ENCODE measurements at places on chromosomes 13 and 19.

DNA sequence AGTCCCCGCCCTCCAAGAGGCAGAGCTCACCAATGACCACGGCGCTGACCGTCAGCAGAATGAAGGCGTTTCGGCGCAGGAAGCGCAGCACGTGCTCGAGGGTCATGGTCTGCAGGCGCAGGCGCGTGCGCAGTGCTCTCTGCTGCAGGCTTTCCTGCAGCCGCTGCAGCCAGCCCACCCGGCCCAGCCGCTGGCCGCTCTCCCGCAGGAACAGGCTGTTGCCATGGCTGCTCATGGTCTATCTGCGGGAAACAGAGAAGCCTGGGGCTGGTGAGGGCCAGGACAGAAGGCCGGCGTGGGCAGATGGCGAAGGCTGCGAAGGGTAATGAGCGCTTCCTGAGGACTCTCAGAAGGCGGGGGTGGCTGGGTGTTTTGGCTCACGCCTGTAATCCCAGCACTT is 7.0 kb downstream of the SLC1A6 start:
- DNase-seq = no peak

DNA sequence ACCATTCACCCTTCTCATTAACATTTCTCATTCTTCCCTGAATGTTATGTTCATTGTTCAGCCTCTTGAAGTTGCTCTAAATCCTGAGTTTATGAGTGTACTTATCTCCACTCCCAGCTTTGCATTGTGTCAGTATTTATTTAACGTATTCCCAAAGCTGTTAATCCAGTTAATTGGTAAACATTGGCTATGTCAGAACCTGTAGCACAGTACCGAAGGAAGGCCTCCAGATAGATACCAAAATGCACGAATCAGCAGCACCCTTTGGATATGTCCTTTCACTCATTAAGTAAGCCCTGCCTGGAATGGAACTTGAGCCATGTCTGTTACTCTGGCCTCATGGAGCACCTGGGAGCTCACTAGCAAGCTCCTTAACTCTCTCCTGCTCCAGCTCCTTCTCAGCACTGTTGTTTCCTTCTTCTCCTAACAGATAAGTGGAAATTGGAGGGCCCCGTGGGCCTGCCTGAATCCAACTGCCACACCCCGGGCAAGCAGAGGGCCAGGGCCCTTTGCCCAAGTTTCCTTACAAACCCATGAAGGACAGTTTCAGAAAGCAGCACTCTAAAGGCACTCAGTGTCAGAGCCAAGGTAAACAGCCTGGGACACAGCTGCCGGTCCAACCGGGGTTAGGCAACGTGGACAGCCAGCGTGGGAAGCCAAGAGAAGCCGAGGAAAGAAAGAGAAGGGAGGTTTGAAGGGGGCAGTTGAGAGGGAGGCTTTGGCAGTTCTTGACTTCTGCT is 155.0 kb upstream of the SERP2 start:
- peak; percentile 75 for DNase-seq

GRCh38 chr19:2171349-2172145 is 7.8 kb downstream of the DOT1L start:
- no peak for DNase-seq

- no peak for DNase-seq
Measured at GRCh38 chr19:5838353-5839064, 993 bp downstream of the FUT6 start.

- DNase-seq = no peak
Measured at GRCh38 chr13:35598233-35598632, 121.7 kb upstream of the MAB21L1 start.

- DNase-seq = no peak
Measured at GRCh38 chr19:45716359-45717130, 14.2 kb downstream of the FBXO46 start.

DNA sequence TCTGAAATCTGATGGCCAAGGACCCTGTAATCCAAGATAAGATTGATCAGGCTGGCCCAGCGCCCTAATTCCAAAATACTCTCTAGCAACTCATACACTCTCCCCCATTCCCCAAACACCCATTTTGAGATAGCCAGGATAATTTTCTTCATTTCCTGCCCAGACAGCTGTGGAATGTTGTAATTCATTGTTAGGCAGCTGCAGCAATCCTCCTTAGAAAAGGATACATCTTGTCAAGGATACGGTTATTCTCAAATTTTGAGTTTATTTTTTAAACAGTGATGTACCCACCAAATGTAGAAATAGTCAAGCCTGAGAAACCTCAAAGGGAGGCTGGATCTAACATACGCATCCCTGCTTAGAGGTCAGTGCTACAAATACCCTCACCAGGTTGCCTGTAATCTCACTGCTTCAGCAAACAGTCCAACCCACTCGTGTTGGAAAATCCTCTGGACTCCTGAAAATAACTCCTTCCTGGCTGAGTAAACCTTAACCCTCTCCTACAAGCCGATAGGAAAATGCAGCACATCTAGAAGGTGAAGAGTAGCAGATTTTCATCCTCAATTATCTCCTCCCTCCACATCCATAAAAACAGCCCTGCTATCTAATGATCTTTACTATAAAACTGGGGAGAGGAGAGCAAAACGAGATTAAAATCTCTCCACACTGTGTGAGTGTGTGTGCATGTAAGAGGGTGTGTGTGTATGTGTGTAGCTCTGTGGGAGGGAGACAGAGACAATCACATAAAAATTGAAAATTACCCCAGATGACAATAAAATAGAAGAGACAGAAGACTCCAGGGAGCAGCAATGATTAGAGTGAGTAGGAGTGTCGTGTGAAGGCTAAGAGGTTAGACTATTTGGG is 683.1 kb downstream of the DIAPH3 start:
- DNase-seq = no peak

DNA sequence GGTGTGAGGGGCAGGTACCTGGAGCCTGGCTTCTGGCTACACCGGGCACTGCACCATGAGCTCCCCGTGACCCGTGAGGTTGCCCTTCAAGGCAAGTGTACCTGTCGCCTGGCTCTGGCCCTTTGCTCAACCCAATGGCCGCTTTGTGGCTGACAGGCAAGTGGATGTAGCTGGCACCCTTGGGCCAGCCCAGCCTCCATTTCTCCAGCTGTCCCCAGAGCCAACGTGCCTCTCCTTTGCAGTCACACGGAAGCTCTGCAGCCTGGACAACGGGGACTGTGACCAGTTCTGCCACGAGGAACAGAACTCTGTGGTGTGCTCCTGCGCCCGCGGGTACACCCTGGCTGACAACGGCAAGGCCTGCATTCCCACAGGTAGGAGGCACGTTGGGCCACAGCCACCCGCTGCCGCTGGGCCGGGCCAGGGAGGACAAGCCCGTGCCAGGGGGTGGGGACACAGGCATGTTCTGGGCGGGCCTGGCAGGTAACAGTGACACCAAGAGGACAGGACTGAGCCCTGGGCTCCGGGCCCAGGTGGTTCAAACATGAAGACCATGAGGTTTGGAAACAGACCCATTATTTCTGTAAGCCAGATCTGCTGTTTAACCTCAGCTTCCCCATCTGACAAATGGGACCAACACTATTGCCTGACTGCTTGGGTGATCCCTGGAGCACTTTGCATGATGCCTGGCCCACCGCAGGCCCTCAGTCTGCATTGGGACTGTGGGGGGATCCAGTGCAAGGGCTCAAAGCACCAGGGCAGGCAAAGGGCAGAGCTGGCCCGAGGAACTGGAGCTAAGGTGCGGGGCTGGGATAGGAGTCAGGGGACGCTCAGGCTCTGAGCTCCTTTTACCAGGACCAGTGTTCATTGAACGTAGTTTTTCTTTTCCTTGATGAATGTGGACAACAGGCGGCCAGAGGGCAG is 17.5 kb upstream of the PROZ start:
- DNase-seq = no peak

DNA sequence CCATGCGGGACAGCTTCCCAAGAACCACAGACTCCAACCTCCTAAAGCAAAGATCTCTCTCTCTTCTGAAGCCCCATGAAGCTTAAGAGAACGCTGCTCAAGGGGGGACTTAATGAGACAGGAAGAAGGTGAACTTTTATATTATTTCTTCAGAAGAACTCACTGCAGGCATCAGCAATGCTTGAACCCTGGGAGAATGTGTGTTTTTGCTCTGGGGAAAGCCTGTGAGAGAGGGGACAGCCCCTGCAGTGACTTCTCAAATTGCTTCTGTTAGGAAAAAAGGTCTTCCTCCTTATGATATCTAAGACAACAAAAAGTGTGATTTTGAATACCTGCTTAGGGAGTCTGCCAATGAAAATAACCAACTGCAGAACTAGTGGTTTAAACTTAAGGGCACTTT is 23.0 kb downstream of the GJA3 start:
- DNase-seq = no peak

- no peak for DNase-seq
Measured at GRCh38 chr19:23799321-23799720, 40.6 kb upstream of the ZNF681 start.

DNA sequence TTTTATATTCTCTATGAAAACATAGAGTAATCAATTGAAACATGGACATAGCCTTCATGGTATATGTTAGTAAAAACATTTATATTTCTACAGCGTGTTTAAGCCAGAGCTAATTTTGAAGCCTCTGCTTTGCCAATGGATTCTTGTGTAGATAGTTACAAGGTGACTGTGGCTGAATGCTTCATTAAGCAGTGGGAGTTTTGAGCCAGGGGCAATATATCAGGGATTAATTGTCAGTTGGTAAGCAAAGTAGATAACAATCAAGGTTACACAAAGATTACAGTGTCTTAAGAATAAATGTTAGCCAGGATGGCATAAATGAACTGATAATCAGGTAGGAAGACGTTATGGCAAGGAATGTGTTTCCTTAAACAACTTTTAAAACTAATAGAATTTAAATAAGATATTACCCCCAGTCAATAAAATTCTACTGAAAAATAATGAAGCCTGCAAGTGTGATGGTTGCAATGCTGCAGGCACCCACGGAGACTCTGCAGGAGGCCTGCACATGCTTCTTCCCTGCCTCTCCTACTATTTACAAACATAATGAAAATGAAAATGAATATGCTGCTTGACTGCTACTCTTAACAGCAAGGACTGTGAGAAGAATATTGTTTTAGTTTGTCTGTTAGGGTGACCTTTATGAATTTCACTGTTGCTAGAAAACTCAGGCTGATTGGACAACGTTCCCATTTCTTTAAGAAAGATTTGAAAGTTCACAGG is 588.5 kb downstream of the GPC5 start:
- no peak for DNase-seq

- DNase-seq = no peak
Measured at GRCh38 chr13:62473944-62474237, 1058.2 kb upstream of the PCDH20 start.

DNA sequence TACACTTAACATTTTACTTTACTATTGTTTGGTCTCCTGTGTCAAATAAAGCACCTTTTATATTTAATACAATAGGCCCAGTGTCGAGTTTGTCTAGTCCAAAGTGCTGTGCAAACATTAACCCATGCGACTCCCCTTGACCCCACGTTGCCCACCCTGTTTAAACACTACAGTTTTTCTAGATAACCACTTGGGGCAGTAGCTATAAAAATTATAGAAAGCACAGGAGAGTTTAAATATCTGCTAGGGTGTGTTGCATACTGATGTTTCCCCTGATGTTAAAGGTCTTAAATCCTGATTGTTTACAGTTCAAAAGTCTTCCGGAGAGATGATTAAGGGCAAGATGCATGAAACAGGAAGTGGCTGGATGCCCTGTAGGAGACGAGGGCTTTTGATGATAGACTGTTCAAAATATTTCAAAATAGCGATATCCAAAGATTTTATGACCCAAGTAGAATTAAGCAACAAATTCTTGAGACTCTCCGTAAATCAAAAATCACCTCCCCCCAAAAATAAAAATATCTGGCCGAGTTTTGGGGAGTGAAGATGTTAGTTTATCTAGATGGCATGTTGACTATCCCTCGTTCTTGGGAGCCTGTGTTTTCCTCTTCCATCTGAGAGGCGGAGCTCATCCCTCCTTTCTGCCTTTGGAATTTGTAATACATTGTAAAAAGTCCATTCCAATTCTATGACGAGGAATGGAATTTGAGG is 167.1 kb downstream of the FGF9 start:
- DNase-seq = no peak

DNA sequence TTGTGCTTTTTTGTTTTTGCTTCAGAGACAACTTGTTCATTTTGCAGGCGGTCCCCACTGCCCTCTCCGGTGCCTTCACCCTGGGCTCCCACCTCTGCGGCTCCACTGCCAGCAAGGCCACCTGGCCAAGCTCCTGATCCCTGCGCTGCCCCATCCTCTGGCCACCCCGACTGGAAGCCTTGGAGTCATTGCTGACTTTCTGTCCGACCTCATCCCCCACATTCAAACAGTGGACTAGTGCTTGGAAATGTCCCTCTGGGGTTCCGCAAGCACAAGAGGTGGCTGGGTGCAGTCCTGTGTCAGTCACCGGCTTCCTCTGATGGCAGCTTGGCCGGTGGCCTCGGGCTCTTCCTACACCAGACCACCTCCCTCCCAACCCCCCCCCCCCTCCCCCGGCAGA is 17.0 kb downstream of the IL17D start:
- no peak for DNase-seq

DNA sequence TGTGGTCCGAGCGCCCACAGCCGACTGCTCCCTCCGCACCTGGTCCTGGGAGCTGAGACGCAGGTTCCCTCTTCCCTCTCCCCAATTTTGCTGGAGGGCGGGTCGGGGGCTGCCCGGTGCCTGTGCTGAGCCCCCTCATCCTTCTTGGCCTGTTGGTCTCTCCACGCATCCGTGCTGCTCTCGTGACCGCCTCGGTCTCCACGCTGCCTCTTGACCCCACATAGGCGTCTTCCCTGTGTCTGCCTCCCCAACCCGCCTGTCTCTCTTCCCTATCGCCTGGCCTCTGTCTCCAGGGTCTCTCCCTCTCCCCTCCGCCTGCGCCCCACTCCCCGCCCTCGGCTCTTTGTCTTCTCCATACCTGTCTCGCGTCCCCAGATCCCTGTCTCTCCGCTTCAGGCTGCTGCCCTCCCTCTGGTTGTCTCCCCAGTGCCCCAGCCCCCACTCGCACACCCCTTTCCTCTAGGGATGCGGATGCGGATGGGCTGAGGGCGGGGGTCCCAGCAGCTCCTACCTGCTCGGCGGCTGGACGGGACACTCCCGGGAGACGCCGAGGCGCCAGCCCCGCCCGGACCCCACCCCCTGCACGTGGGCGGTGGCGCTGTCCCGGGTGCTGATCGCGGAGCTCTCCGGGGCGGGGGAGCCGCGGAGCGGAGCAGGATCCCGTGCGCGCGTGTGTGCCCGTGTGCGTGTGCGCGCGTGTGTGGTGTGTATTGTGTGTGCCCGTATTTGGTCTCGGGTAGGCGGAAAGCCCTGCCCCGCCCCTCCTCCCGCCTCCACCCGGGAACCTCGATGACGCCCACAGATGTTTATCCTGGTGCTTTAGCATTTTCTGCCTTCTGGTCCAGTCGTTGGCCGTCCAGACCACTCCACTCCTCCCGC is at the start of gene SYT5:
SYT5 (minus strand) TSS at position 684 of the 879 bp plus-strand sequence. CDS start 1,248 bp downstream, outside the sequence.
- no peak for DNase-seq

GRCh38 chr19:18368504-18369222 is 17.3 kb upstream of the GDF15 start:
- DNase-seq = no peak

DNA sequence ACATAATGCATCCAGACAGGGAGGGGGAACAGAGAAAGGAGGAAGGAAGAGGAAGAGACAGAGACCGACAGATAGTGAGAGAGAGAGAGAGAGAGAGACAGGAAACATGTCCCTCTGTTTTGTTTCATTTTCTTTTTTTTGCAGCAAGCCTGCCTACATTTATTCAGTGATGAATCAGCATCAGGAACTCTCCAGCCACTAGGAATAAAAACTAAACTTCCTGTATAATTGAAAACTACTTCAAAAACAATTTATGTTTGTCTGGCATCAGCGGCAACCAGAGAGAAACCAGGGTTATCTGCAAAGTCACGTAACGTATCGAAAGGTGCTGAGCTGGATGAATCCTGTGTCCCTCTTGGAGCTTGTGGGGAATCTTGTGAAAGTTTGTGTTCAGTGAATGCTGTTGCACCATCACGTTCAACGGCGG is 148.6 kb upstream of the SOX21 start:
- no peak for DNase-seq

- peak; percentile 92 for DNase-seq
Measured at GRCh38 chr13:48001114-48001881, at the start of gene SUCLA2. SUCLA2 (minus strand) TSS chr13:48001273; CDS start chr13:48001269, 4 bp downstream.
